ENCODE measurements at places on chromosomes 5 and 9. TPM values are rescaled to one million over a fixed set of nuclear protein-coding genes. Genes with fewer than 3 reads are reported as not detected.
A peak's percentile ranks its signal among the peaks of the same experiment; 100 is the strongest.

DNA sequence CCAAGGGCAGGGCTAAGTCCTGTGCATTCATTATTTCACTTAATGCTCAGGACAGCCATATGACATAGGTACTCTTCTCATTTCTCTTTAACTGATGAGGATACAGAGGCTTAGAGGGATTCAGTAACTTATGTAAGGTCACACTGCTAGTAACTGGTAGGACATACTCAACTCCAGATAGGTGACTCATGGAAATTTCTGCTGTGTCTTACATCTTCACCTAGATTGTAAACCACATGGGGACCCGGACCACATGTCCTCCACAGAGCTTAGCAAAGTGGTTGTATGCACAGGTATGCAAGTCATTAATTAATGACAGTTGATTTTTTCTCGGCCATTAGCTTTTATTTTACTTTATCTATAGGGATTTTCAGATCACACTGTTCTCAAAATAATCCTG is 29.3 kb downstream of the SLC1A1 start:
- H3K36me3 ChIP-seq, result no peaks in the 10 kb centered on the region
- H3K4me1 ChIP-seq, result no peaks in the 10 kb centered on the region
- H3K27me3 ChIP-seq, result no peaks in the 10 kb centered on the region
- H3K27ac ChIP-seq, result no peak overlapping the region

DNA sequence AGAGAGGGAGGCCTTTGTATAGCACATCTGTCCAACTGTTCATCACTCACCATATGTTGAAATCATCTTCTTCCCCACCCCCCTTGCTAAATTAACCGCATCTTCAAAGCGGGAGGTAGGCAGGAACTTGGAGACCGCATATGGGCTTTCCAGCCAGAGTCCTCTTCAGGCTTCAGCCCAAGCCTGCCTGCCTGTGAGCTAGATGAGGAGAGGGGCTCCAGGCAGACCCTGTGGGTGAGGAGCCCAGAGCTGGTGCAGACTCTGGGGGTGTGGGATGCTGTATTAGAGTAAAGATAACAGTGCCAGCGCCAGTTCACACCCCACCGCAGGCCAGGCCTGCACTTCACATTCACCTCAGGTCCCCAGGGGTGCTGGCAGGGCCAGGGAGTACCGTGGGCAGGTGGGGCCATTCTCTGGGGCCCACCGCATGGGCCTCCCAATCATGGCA is 16.2 kb downstream of the PRRC2B start:
- no peak for DNase-seq
- no peaks in the 10 kb centered on the region for H3K27me3 ChIP-seq
- no peaks in the 10 kb centered on the region for H3K36me3 ChIP-seq
- no peak overlapping the region for H3K4me3 ChIP-seq
- peak overlapping the region; percentile 90 for H3K27ac ChIP-seq

- peak; percentile 54 for DNase-seq
- H3K4me1 ChIP-seq, result peaks cover 6% of the 10 kb centered on the region
- H3K4me3 ChIP-seq, result peak overlapping the region; percentile 69
- H3K36me3 ChIP-seq, result no peaks in the 10 kb centered on the region
- peak overlapping the region; percentile 42 for H3K27ac ChIP-seq
Observed at GRCh38 chr5:31855134-31856040, 216.5 kb downstream of the PDZD2 start.

DNA sequence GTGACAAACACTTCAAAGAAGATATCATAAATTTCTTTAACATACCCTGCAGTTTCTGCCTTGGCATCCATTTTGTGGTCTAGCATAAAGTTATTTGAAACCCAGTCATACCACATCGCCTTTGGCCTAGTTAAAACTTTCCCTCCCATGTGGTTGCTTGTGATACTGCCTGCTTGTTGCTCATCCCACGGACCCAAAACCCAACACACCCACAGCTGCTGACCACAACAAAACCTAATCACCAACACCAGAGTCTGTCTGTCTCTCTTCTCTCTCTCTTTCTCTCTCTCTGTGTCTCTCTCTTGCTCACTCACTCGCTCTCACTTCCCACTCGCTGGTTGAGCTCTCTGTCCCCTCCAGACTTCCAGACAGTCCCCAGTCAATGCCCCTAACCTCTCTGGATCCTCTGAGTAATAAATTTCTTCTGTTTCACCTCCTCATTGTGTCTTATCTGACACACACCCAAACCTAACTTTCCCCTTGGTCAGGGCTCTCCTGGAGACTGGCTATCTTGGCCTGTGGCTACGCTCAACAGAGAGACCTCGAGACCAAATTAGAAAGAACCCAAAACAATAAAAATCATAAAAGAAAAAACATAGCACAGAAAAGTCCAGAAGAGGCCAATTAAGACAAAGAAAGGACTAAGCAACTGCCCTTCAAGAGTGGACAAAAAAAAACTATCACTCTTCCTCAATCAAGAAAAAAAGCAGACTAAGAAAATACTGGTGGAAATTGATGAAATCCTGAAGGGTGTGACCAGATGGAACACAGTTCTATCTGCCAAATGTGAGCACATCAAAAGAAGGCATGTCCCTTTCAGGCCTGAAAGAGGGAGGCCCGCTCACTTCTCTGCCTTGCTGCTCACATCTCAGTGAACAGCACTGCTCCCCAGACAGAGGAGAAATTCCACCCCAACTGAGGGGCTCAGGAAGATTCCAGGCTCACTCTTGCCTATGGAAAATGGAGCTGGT is 41.5 kb downstream of the TTLL11 start:
- H3K36me3 ChIP-seq, result no peaks in the 10 kb centered on the region
- no peak for DNase-seq
- no peaks in the 10 kb centered on the region for H3K27me3 ChIP-seq
- peaks cover 41% of the 10 kb centered on the region for H3K4me1 ChIP-seq

DNA sequence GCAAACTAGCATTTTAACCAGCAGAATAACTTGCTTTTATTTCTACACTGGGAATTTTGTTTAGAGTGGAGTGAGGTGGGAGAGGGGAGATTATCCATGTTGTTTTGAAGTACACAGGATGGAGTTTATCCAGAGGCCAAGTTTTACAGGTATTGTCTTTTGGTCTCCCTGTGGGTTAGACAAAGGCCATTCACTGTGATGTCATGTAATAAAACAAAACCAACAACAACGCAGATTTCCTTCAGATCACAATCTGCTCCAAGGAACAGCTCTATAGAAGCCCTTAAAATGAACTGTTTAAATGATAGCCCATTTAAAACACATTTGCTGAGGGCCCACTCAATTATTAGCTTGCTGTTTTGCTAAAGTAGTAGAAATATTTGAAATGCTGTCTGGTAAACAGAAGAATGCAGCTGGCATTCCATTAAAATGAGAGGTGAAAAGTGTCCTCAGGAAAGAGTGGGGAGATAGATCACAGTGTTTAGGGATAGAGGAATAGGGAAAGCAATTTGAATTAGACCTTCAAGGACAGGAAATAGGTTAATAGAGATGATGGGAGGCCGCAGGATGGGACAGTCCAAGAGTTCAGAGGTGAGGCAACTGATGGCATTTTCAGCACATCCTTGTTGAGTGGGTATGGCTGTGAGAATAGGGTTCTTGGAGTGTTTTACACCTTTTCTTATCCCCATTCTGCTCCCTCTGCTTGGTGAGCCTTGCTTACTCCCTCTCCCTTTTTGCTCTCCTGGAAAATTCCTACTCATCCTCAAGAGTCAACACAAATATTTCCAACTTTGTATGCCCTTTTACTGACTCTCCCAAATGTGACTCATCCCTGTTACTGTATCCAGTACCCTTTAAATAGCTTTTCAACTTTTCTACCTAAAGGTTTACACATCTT is 140.1 kb upstream of the NR3C1 start:
- no peaks in the 10 kb centered on the region for H3K27me3 ChIP-seq
- no peak for DNase-seq
- peaks cover 16% of the 10 kb centered on the region for H3K4me1 ChIP-seq
- no peaks in the 10 kb centered on the region for H3K36me3 ChIP-seq

DNA sequence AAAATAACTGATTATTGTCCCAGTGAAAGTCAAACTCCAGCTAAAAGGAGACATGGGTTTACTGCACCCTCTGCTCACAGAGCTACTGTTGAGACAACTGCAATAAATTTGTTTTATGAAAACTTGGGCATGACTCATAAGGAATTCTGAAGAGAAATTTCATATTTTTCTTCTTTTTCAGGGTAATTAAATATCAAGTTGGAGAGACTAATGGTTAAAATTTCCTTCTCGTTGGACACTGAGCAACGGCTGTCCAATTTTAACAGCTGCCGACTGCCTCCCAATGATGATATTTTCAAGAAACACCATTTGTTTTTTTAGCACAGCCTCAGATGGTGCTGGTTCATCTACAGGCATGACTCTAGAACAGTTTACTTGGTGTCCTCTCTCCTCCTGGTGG is 259.2 kb upstream of the RGMB start:
- H3K27ac ChIP-seq, result no peak overlapping the region
- no peaks in the 10 kb centered on the region for H3K27me3 ChIP-seq
- no peaks in the 10 kb centered on the region for H3K36me3 ChIP-seq

GRCh38 chr9:107948601-107949000 is 459.0 kb upstream of the KLF4 start:
- no peaks in the 10 kb centered on the region for H3K36me3 ChIP-seq
- no peak for DNase-seq
- H3K4me1 ChIP-seq, result peaks cover 13% of the 10 kb centered on the region

Gene KLF4
- polyA plus RNA-seq, result 12.0 TPM

Gene PAEP
- not detected for polyA plus RNA-seq

Gene SPATA31D4
- not detected for polyA plus RNA-seq

Gene SPARC
- 331 TPM for polyA plus RNA-seq

Gene CCL27
- polyA plus RNA-seq, result 0.14 TPM

Measured in psoas muscle (tissue), 8 donors.